ENCODE measurements at places on chromosomes 2 and 18.

GRCh38 chr2:174959787-174960186 lies 45.4 kb downstream of the CHN1 start:
- no peak overlapping the region for H3K27ac ChIP-seq
- no peak overlapping the region for H3K4me3 ChIP-seq
- H3K36me3 ChIP-seq: no peaks in the 10 kb centered on the region
- H3K4me1 ChIP-seq: no peaks in the 10 kb centered on the region

GRCh38 chr2:10163498-10164486 lies 41.3 kb downstream of the RRM2 start:
- peaks cover 8% of the 10 kb centered on the region for H3K4me1 ChIP-seq
- H3K36me3 ChIP-seq: peaks cover 6% of the 10 kb centered on the region
- no peak for DNase-seq
- no peaks in the 10 kb centered on the region for H3K27me3 ChIP-seq
- H3K27ac ChIP-seq: no peak overlapping the region

DNA sequence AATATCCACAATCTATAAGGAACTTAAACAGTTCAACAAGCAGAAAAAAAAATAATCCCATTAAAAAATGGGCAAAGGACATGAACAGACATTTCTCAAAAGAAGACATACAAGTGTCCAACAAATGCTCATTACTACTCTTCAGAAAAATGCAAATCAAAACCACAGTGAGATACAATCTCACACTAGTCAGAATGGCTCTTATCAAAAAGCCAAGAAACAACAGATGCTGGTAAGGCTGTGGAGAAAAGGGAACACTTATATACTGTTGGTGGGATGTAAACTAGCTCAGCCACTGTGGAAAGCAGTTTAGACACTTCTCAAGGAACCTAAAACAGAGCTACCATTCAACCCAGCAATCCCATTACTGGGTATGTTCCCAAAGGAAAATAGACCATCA lies 7.2 kb upstream of the CRYGB start:
- no peak overlapping the region for H3K4me3 ChIP-seq
- no peak overlapping the region for H3K27ac ChIP-seq

GRCh38 chr18:76113101-76113500 lies 381.9 kb downstream of the ZNF516 start:
- H3K4me1 ChIP-seq: no peaks in the 10 kb centered on the region
- DNase-seq: no peak
- H3K27ac ChIP-seq: no peak overlapping the region
- H3K36me3 ChIP-seq: no peaks in the 10 kb centered on the region
- H3K27me3 ChIP-seq: peaks cover 1% of the 10 kb centered on the region

DNA sequence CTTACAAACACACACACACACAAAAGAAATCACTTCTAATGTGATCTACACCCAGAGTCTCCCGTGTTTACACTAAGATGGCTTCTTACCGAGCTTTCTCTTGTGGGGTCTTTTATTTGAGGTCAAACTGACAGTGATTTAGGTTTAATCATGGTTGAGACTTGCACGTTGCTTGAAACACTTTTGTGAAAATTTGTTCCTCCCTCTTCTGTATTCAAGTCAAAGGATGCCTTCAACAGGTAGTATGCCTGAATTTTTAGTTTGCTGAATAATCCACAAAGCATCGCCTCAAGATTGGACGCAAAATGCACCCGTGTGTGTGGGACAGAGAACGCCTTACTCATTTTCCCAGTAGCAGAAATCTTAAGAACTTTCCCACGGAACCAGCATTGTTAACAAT lies 4.0 kb upstream of the ZNF516 start:
- no peak overlapping the region for H3K4me3 ChIP-seq
- H3K36me3 ChIP-seq: no peaks in the 10 kb centered on the region
- H3K27ac ChIP-seq: no peak overlapping the region
- H3K4me1 ChIP-seq: peaks cover 9% of the 10 kb centered on the region
- no peak for DNase-seq
